ENCODE measurements at places on chromosomes 3 and 15.

DNA sequence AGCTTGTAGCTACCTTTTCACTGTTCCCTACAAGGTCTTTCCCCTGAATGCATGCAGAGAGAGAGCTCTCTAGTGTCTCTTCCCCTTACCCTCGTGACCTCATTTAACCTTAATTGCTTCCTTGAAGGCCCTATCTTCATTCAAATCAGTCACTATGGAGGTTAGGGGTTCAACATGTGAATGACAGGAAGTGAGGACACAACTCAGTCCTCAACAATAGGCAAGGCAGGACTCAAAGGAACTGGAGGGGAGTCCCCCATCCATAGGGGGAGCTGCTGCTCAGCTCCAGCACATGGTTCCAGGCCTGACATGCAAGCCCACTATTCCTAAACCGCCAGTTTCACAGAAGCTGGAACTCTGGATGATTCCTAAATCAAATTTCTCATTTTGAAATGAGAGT lies 33.8 kb upstream of the GYG1 start:
- peak; percentile 30 for DNase-seq

GRCh38 chr15:27937851-27938250 lies 161.3 kb downstream of the OCA2 start:
- no peak for DNase-seq

DNA sequence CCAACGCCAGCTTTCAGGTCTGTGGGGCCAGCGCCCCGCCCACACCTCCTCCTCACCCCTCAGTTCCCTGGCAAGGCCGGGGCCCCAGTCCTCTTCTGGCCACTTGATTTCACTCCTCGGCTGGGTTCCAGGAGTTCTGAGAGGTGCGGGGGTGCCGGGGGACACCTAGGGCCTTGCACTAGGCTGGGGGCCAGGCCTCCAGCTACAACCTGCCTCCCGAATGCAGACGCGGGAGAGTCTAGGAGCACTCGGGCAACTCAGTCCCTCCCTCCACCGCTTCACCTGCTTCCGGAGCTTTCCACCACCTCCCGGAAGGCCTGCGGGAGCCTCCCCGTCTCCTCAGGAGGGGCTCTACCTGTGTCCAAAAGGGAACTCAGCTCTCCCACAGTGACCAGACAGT lies 35.6 kb downstream of the TNK2 start:
- no peak for DNase-seq

- no peak for DNase-seq
Observed at GRCh38 chr3:33664195-33664594, 53.9 kb downstream of the CLASP2 start.

- DNase-seq: no peak
Observed at GRCh38 chr3:172591125-172591605, 67.9 kb upstream of the TNFSF10 start.

DNA sequence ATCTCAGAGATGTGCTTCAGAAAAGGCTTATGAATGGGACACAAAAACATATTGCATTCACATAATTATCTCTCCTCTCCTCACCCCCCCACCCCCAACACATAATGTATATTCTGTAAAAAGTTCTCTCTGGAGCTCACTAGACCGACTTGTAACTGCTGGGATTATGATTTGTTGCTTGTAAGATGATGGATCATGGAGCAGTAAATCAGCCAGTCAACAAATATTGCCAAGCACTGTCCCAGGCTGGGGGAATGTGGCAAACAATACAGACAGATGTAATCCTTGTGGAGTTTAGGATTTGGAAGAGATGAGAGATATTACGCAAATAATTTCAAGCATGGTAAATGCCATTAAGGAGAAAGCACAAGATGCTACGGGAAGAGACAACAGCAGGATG lies 114.8 kb downstream of the PEX5L start:
- no peak for DNase-seq

DNA sequence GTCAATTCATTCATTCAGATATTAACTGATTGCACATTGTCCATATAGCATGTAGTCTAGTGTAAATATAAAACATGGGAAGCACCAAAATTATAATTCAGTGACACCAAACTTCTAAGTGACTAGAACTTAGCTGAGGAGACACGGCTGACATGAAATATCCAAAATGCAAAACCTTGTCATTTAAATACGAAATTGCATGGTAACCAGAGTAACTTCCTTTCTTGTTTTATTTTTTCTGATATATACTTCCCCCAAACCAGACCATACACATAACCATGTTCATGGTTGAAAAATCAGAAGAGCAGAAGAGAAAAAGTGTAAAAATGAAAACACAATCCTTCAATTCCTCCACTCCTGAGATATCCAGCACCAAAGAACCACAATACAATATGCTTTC lies 38.0 kb downstream of the CBLB start:
- no peak for DNase-seq

DNA sequence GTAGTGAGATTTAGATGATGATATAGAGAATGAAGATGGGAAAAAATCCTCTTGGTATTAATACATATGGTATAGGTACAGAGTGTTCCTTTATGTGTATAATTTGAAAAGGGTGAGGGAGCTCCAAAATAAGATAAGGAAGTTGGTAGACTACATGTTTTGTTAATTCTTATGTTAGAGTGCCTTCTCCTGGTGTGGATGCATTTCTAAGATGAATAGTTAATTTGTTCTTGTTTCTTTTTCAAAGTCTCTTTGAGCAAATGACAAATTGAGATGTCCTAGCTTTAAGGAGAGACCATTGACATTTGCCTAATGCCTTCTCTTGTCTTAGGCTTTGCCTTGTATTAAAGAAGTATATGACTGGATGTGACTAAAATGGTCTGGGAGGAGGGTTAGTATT lies 34.1 kb downstream of the AKAP13 start:
- DNase-seq: no peak

DNA sequence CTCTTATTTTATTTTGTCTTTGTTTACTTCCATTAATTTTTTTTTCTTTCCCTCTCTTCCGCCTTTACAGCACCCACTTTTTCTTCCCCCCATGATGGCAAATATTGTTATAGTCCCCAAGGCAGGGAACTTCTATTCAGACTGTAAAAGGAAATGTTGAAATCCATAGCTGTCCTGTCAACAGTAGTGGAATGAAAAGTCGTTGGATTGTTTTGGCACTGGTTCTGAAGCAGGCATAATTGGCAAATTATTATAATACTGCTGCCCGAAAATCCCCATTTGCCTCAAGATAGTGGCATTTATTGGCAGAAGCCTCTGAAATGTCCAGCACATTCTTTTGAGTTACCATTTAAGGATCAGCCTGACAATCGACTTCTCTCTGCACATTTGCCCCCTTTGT lies 150.6 kb downstream of the TPRG1 start:
- DNase-seq: no peak

DNA sequence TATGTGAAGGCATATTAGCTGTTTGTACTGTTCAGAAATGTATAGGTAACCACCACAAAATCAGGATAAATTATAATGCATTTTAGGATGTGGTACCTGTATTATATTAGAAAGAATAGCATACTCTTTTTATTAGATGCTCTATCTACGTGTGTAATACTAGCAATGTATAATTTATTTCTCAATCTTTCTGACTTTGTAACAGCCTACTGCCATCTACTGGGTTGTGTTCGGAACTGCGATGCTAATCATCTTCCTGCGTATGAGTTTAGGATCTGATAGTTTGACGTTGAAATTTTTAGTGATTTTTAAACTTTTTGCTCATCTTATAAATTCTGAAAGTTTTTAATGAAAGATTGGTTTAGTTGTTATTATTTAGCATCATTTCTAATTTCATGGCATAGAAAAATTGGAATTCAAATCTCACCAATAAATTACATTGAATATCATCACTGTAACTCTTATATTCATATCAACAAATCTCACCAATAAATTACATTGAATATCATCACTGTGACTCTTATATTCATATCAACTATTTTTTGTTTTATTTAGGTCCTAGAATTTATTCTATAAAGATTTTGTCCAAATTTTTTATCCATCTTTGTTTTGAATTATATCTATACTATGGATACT lies 322.7 kb upstream of the ZNF717 start:
- no peak for DNase-seq

GRCh38 chr15:92005154-92005553 lies 151.6 kb downstream of the SLCO3A1 start:
- DNase-seq: no peak

DNA sequence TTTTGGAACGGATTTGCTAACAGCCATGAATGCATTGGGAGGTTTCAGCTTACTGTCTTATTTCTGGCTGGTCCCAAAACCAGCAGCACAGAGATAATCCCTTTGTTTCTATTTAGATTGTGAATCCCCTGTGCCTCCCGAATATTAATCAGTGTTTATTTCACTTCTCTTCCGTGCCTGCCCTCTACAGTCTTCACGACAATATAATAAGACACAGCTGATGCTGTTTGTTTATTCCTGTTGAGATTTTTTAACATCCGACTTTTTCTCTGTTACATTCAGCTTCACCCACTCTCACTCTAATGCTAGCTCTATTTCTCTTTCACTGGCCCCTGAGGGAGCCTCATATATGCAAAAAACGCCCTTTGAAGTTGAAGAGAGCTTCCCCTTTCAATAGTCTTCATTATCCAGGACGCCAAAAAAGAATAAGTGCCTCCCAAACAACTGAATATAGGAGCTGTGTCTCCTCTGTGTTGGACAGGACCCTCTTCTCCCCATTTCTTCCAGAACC lies 995.3 kb downstream of the ROBO2 start:
- no peak for DNase-seq

DNA sequence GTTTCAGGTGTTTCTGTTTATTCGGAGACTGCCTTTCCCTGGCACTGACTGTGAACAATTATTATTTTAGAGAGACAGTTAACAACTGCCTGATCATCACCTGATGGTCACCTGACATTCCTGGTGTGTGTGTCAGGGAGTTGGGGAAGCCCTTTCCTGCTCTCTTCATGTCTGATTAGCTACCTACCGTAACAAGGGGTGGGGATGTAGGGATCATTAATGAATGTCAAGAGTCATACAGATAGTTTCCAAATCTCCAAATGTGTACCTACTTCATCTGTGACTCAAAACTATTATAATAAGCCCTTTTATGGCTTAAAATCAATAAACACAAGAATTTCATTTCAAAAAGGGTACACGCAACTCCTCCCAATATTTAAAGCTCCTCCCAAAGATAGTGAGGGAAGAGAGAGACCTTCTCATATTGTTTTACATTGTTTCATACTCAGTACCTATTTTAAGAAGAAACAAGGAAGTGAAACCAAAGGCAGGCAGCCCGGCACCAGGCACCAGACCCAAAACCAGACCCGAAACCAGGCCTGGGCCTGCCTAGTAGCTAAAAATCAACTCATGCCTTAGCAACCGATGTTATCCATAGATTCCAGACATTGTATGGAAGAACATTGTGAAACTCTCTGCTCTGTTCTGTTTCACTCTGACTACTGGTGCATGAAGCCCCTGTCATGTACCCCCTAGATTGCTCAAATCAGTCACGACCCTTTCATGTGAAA lies 844.9 kb upstream of the ALCAM start:
- no peak for DNase-seq

DNA sequence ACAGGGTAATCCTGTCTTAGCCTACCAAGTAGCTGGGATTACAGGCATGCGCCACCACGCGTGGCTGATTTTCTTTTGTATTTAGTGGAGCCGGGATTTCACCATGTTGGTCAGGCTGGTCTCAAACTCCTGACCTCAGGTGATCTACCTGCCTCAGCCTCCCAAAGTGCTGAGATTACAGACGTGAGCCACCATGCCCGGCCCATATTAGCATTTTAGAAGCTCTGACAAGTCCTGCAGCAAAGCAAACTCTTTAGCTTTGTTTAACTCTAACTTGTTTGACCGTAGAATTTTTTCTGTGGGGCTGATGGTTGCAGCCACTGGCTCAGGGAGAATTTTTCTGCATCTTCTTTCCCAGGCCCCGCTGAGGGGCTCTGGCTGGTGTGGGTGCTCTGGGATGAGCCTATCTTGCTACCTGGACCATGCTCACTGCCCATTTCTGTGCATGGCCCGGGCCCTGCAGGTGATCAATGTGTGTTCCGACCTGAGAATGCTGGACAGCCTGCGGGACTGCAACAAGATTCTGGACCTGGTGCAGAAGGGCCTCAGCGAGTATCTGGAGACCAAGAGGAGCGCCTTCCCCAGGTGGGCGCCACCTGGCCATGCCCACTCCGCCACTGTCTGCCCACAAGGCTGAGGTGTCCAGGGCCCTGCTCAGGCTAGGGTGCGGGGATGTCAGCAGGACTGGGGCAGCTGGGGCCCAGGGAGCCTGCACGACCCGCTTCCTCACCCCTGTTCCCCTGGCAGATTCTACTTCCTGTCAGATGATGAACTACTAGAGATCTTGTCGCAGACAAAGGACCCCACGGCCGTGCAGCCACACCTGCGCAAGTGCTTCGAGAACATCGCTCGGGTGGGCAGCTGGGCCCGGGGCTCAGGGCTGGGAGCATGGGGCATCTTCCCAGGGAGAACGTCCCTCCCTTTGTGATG lies 41.3 kb downstream of the DNAH1 start:
- DNase-seq: no peak

GRCh38 chr15:95096651-95097050 lies 865.3 kb downstream of the MCTP2 start:
- no peak for DNase-seq

DNA sequence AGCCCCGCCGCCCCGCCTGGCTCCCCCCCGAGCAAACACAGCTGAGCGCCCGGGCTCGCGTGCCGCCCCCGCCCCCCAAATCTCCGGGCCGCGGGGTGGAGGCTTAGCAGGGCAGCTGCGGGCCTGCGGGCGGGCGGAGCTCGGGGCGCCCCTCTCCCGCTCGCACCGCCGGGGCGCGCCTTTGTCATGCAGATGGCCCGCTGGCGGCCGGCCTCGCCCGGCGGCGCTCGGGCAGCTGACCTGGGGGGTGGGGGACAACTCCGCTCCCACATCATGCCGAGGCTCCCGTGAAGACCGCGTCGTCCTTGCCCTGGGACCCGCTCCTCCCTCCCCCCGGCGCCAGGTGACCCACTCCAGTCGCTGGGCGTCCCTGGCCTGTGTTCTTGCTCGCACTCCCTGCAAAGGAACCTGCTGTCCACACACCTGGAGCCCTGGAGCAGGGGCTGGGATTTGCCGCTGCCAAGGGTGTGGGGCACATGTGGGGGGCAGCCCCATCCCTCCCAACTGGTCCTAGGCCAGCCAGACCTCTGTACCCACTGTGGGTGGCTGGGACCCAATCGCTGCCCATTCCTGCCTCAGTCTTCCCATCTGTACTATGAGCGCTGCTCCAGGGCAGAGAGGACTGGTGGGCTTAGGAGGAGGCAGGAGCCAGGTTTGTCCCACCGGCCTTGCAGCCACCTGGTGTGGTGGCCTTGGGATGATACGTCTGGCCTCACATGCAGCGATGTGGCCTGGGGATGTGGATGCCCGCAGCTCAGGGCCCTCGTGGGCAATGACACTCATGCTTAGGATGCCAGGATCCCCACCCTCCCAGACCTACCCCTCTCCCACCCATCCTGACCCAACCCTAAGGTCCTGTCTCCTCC lies 33.5 kb downstream of the DNAJB8 start:
- DNase-seq: no peak

GRCh38 chr15:35078221-35078915 lies 6.7 kb downstream of the NANOGP8 start:
- peak; percentile 39 for DNase-seq

DNA sequence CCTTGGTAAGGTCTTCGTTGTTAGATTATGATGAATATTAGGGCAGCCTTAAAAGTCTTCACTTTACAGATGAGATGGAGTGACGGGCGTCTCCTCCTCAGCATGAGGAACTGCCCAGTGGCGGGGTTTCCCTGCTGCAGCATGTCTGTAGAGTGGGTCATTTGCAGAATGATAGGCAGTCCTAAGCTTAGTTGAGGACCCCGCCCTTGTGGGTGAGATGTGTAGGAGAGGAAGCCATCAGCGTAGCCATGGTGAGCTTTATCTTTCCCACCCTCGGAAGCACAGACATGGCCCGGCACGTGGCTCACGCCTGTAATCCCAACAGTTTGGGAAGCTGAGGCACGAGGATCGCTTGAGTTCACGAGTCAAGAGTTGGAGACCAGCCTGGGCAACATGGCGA lies 877 bp downstream of the NIT2 start:
- DNase-seq: no peak

Measured in activated CD4-positive, alpha-beta memory T cell treated with anti-CD3 and anti-CD28 coated beads, Interleukin-2, amount 10 ng/mL, durations not matched to agents 7 days and 5 days (primary cell).